Activated CD8-positive, alpha-beta memory T cell treated with anti-CD3 and anti-CD28 coated beads, Interleukin-2, amount 10 ng/mL, durations not matched to agents 7 days and 5 days (primary cell): ENCODE measurements at places on chromosomes 12 and 14. TPM values are rescaled to one million over a fixed set of nuclear protein-coding genes. Genes with fewer than 3 reads are reported as not detected.
A peak's percentile ranks its signal among the peaks of the same experiment; 100 is the strongest.

DNA sequence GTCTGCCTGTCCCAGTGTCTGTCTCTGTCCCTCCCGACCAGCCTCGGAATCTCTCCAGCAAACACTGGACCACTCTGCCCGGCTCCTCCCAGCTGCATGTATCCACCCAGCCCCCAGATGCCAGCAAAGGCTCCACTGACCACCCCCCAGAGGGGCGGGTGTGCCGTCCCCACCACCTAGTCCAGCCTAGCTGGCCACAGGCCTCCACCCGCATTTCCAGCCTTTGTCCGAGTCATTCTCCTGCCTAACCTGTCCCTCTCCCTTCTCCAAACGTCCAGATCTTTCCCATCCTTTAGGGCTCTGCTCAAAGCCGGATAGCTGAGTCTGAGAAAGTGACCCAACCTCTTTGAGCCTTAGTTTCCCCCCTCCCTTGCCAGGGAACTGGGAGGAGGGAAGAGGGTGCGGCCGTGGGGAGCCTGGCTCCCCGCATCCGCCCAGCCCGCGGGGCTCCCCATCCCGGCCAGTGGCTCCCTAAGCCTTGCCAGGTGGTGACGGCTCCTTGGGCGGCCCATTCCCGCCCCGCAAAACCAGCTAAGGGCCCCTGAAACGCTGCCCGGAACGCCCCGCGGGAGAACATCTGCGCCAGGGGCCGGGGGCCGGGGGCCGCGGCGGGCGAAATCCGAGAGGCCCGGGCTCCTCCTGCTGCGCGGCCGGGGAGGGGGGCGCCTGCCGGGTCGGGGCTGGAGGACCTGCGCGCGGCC is 34.6 kb upstream of the ANKRD9 start:
- DNase-seq = no peak
- no peaks in the 10 kb centered on the region for H3K36me3 ChIP-seq
- no peak overlapping the region for H3K27ac ChIP-seq
- H3K27me3 ChIP-seq = peaks cover 41% of the 10 kb centered on the region

DNA sequence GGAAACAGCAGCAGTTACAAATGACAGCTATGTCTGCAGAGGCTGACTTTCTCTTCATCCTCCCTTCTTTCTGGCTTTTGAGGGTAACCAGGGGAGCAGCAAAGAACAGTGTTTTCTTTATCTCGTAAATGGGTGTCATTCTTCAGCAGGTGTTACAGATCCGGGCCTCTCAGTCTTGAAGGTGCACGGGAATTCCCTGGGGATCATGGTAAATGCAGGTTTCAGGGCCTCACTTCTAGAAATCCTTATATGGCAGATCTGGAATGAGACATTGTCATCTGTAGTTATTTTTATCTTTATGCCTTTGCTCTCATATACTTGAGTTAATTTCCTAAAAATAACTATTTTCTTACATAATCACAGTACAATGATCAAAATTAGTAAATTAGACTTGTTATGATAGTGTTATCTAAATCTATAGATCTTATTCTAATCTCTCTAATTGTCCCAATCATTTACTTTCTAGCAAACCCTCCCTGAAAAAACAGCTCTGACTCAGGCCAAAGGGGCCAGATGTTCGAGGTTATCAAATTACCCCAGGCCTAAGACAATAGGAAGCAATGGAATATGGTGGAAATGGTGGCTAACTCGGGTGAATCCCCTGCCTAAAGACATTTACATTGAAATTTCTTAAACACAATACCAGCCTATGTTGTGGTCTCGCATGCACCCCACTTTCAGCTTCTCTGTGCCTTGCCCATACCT is 145.0 kb downstream of the CAND1 start:
- H3K4me3 ChIP-seq = no peak overlapping the region
- no peak for DNase-seq
- no peaks in the 10 kb centered on the region for H3K36me3 ChIP-seq
- no peak overlapping the region for H3K27ac ChIP-seq
- no peaks in the 10 kb centered on the region for H3K27me3 ChIP-seq
- no peaks in the 10 kb centered on the region for H3K4me1 ChIP-seq

- no peaks in the 10 kb centered on the region for H3K36me3 ChIP-seq
- DNase-seq = no peak
- H3K4me1 ChIP-seq = peaks cover 2% of the 10 kb centered on the region
- peaks cover 16% of the 10 kb centered on the region for H3K27me3 ChIP-seq
- H3K27ac ChIP-seq = no peak overlapping the region
Measured at GRCh38 chr12:52949413-52950331, 754 bp downstream of the KRT18 start.

- H3K27ac ChIP-seq = no peak overlapping the region
- H3K4me3 ChIP-seq = no peak overlapping the region
- peaks cover 7% of the 10 kb centered on the region for H3K27me3 ChIP-seq
- no peak for DNase-seq
Measured at GRCh38 chr12:124548854-124549378, 18.5 kb downstream of the NCOR2 start.

Gene CPNE8
- total RNA-seq = 3.9 TPM

GRCh38 chr12:20808521-20808920 is 2.0 kb upstream of the SLCO1B3 start:
- H3K36me3 ChIP-seq = no peaks in the 10 kb centered on the region
- no peaks in the 10 kb centered on the region for H3K27me3 ChIP-seq
- DNase-seq = no peak
- H3K27ac ChIP-seq = no peak overlapping the region
- no peak overlapping the region for H3K4me3 ChIP-seq
- H3K4me1 ChIP-seq = no peaks in the 10 kb centered on the region

DNA sequence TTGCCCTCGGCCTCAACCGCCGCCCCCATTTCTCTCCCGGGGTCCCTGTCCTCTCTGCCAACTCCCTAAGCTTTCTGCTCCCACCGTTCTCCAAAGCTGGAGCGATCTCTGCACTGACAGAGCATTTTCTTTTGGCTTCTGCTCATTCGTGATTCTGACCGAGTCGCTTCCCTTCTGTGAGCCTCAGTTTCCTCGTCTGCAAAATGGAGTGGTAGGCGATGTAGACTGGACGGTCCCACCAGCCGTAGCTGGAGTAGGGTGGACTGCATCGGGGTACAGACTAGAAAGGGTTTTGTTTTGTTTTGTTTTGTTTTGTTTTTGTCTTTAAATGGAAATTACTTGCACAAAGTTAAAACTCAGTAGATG is 2.4 kb downstream of the VSX2 start:
- H3K27me3 ChIP-seq = peaks cover 89% of the 10 kb centered on the region
- H3K4me1 ChIP-seq = peaks cover 15% of the 10 kb centered on the region
- H3K4me3 ChIP-seq = no peak overlapping the region
- H3K36me3 ChIP-seq = no peaks in the 10 kb centered on the region
- H3K27ac ChIP-seq = no peak overlapping the region
- no peak for DNase-seq

GRCh38 chr14:88929656-88930436 is 105.4 kb downstream of the TTC8 start:
- H3K36me3 ChIP-seq = no peaks in the 10 kb centered on the region
- no peaks in the 10 kb centered on the region for H3K4me1 ChIP-seq
- no peak for DNase-seq
- H3K4me3 ChIP-seq = no peak overlapping the region
- H3K27me3 ChIP-seq = peaks cover 16% of the 10 kb centered on the region
- H3K27ac ChIP-seq = no peak overlapping the region

Gene KRT72
- not detected for total RNA-seq

DNA sequence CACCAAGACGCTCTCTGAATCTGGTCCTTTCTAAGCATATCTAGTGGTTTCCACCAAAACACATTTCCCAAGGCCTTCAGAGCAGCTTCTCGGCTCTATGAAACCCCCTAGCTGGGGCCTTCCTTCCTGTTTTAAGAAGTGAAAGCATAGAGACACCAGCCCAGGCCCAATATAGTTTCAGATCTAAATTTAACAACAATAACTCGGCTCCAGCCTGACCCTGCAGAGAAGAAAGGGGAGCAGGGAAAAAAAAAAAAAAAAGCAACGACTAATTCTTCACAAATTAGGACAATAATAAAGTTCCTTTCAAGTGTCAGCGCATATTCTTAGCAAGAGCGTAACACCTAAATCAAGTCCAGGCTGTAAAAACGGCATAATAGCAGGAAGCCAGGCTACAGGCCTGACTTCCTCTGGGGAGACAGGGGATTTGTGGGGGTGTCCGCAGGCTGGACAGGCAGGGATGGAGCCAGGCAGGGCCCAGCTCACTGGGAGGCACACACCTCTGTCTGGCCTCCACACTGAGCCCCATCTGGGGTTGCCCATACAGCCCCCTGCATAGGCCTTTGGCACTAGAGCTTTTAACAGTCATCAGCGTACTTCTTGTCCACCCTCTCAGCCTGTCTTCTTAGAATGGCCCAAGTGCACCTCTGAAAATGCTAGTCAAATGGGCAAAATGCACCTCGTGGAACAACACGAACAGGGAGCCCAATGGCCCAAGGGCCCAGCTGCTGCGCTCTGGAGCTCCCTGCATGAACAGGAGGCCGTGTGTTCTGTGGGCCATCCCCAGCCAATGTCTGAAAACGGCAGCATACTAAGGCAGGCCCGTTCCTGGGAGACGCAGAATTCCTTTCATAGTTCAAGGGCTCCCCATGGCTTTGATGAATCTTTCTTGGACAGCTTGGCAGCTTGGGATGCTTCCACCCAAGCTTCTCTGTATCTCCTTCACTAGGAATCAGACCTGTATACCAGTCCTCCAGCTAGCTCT is 772.9 kb downstream of the MED13L start:
- no peaks in the 10 kb centered on the region for H3K4me1 ChIP-seq
- no peak for DNase-seq
- no peak overlapping the region for H3K27ac ChIP-seq

Gene RAD9B
- total RNA-seq = 1.8 TPM

GRCh38 chr12:93167841-93168492 is 209.8 kb upstream of the NUDT4 start:
- peaks cover 7% of the 10 kb centered on the region for H3K4me1 ChIP-seq
- no peak overlapping the region for H3K27ac ChIP-seq
- H3K4me3 ChIP-seq = peak overlapping the region; percentile 72
- peaks cover 10% of the 10 kb centered on the region for H3K27me3 ChIP-seq

DNA sequence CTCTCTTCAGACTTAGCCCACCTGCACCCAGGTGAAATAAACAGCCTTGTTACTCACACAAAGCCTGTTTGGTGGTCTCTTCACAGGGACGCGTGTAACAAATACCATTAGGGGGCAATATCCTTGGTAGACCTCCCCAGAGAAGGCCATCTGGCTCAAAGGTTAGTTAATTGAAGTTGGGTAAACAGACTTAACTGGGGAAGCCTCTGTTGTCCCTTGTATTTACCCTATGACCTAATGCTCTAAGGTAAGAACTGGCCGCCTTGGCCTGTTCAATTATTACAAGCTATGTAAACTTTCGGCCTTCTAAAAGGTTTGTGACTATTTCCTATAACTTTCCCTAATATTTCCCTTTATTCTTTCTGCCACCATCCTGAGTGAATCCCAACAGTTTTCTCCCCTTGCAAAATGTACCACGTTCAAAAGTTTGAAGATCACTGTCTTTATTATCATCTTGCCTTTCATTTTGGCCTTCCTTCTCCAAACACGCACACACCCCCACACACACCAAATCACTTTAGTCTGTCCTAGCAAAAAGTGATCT is 15.3 kb upstream of the LYZ start:
- H3K36me3 ChIP-seq = no peaks in the 10 kb centered on the region
- no peaks in the 10 kb centered on the region for H3K27me3 ChIP-seq
- no peak overlapping the region for H3K27ac ChIP-seq
- H3K4me1 ChIP-seq = peaks cover 34% of the 10 kb centered on the region
- no peak overlapping the region for H3K4me3 ChIP-seq

DNA sequence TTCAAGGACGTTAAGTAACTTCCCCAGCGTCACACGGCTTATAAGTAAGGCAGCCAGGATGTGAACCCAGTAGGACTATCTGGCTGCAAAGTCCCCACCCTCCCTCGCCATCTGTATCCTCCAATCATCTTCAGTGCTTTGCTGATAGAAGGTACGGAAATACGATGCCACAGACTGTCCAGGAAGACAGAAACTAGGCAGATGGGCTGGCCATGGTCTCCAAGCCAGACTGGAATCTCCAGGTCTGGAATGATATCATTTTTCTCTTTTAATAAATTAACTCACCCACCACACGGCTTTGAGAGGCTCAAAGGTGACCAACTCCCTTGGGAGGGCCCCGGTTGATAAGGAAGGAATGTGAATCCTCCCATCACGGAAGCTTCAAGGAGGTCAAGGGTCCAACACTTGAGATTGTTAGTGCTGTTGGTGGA is 16.3 kb upstream of the BDKRB1 start:
- H3K36me3 ChIP-seq = no peaks in the 10 kb centered on the region
- H3K4me3 ChIP-seq = no peak overlapping the region
- H3K27me3 ChIP-seq = peaks cover 3% of the 10 kb centered on the region
- DNase-seq = no peak

GRCh38 chr14:50057331-50057730 is 59.0 kb downstream of the VCPKMT start:
- H3K27ac ChIP-seq = no peak overlapping the region
- DNase-seq = no peak
- H3K27me3 ChIP-seq = no peaks in the 10 kb centered on the region
- peaks cover 46% of the 10 kb centered on the region for H3K4me1 ChIP-seq
- no peak overlapping the region for H3K4me3 ChIP-seq

DNA sequence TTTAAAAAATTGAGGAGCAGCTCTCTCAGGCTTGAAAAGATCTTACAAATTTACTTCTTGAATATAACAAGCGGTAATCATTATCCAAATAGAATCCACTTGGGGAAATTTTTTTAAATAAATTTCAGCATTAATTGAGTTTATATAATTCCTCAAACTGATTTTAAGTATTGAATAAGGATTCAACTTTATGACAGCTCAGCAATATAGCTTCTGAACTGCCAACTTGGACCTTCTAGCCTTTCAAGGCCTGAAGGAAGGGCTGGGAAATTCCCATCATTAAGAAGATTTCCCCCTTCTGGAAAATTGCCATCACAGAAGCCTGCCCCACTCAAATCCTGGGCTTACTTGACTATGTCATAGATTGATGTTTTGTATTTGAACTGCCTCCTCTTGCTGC is 57.5 kb upstream of the GARIN2 start:
- H3K27me3 ChIP-seq = peaks cover 8% of the 10 kb centered on the region
- H3K4me3 ChIP-seq = no peak overlapping the region
- H3K4me1 ChIP-seq = peaks cover 15% of the 10 kb centered on the region
- peaks cover 3% of the 10 kb centered on the region for H3K36me3 ChIP-seq

Gene AMIGO2
- 14.2 TPM for total RNA-seq

Gene C12orf76
- total RNA-seq = 17.3 TPM

DNA sequence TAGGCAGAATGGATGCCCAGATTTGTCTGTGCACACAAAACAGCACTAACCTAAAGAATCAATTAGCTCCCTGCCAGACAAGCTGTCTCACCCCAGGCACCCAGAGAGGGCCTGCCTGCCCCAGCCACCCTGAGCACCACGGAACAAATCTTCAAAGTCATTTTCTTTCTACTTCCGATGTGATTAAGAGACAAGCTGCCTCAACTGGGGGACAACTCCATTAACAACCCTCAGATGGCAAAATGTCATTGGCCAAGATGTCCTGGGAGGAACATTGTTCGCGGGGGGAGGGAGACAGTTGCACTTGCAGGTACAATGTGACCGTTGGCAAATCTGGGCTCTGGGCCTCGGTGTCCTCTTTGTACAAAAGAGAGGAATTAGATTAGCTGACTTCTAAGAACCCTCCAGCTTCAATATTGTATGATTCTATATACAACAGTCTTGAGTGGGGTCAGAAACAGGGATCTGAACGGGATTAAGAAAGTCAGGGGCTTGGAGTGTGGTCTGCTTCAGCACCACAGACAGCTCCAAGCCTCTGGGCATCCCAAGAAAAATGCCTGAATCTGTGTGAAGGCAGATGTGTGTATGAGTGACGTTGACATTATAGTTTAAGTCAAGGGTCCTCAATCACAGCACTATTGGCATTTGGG is 42.8 kb upstream of the CMKLR1 start:
- H3K4me3 ChIP-seq = no peak overlapping the region
- DNase-seq = no peak

GRCh38 chr14:39102265-39102968 is 618 bp downstream of the SEC23A start:
- H3K27ac ChIP-seq = peak overlapping the region; percentile 91
- peak overlapping the region; percentile 94 for H3K4me3 ChIP-seq
- no peaks in the 10 kb centered on the region for H3K27me3 ChIP-seq
- peaks cover 8% of the 10 kb centered on the region for H3K36me3 ChIP-seq

Gene GYS2
- not detected for total RNA-seq

Gene ARHGAP9
- total RNA-seq = 363 TPM
